LoVo (cell line): ENCODE measurements at places on chromosomes 13 and 19.
A peak's percentile ranks its signal among the peaks of the same experiment; 100 is the strongest.

DNA sequence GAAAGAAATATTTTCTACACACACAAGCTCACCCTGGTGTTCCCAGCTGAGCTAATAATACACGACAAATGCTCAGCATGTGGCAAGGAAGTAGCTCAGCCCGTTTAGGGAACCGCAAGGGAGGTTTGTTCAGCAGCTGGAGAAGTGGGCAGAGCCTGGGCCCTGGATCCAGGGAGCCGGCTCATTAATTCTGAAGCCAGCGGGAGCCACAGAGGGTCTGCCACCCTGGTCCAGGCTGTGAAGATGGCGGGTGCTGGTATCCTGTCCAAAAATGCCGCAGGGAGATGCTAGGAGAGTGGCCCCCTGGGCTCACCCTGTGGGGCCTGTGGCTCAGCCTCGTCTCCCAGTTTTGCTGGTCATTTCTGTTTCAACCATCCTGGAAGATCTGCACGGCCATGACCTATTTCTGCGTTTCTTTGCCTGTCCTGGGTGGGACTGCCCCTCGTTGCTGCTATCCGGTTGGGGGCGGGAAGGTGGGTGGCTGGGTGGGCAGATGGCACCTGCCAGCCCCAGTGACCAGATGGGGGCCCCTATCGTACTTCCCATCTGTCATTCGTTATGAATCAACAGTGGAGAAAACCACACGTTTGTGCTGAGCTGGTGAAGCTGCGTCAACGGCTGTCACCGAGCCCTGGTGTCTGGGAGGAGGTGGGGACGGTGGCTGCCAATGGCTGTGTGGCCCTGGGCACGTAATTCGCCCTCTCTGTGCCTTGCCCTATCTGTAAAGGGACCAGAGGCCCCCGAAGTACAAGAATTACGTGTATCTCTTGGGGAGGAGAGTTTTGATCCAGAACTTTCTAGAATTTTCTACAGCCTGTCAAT lies 2.7 kb upstream of the GNA15 start:
- no peak for DNase-seq

DNA sequence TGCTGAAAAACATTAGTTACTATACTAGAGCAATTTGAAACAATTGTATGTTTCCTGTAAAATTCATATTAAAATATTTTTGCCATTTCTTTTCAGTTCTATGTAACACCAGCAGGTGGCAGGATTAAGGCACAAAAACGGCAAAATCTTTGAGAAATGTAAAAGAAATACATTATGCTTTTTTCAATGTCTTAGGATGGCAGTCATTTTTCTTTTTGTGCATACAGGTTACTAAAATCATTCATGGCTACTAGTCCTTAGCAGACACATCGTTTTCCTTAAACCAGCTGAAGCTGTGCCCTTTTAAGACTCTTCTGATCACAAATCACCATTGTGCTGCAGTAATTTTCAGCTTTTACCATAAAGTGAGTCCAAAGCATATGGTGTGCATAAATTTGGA lies 800.7 kb upstream of the SLITRK5 start:
- peak; percentile 12 for DNase-seq

DNA sequence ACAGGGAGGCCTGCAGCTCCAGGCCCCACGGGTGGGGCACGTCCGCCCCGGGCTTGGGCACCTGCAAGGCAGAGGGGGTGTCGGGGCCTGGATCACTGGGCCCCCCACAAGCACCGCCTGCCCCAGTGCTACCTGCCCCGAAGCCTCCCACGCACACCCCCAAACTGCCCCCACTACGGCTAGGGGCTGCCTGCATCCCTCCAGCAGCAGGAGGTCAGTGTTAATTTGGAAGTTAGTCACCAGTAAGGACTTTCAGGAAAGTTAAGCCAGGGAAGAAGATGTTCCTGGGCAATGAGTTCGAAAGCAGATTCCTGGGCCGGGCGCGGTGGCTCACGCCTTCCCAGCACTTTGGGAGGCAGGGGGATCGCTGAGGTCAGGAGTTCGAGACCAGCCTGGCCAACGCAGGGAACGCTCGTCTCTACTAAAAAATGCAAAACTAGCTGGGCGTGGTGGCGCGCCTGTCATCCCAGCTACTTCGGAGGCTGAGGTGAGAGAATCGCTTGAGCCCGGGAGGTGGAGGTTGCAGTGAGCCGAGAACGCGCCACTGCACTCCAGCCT lies 5.5 kb downstream of the PEAK3 start:
- DNase-seq, result no peak

DNA sequence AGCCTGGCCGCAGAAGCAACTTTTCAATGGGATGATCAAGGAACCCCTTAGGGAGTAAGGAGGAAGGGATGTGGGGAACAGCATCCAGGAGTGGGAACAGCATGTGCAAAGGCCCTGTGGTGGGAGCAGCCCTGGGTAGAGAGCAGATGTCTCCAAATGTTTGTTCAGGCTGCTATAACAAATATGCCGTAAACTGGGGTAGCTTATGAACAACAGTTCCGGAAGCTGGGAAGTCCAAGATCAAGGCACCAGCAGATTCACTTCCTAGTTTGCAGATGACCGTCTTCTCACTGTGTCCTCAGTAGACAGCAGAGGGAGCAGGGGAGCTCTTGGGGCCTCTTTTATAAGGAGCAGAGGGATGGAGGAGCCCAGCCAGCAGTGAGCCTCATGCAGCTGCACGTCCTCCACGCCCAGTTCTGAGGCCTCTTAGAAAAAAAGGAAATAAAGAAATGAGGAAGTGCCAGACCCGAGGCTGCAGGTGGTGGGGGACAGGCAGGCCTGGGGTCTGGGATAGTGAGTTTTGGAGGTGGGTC lies 4.2 kb upstream of the LRRC25 start:
- DNase-seq, result peak; percentile 72

GRCh38 chr13:46507981-46508380 lies 45.0 kb upstream of the LRCH1 start:
- DNase-seq, result no peak
